ENCODE measurements at places on chromosomes 11 and 22. TPM values are rescaled to one million over a fixed set of nuclear protein-coding genes. Genes with fewer than 3 reads are reported as not detected.

Gene CASP12
- total RNA-seq = not detected

DNA sequence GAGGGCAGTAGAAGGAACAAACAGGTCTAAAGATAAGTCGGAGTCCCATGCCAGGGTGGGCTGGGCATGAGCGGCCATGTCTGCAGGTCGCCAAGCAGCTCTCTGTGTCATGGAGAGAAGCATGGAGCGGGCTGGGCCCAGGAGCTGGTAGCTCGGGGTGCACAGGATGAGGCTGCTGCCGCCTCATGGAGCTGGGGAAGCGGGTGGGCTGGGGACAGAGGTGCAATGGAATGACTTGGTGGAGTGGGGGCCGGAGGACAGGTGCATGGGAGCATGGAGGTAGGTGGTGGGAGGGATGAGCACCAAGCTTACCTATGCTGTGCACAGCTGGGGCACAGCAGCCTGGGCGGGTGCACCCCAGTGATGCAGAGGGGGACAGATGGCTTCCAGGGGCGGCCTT lies 3.6 kb downstream of the NRXN2 start:
- no peak for DNase-seq

- DNase-seq = no peak
Measured at GRCh38 chr11:33942954-33943353, 51.1 kb upstream of the LMO2 start.

DNA sequence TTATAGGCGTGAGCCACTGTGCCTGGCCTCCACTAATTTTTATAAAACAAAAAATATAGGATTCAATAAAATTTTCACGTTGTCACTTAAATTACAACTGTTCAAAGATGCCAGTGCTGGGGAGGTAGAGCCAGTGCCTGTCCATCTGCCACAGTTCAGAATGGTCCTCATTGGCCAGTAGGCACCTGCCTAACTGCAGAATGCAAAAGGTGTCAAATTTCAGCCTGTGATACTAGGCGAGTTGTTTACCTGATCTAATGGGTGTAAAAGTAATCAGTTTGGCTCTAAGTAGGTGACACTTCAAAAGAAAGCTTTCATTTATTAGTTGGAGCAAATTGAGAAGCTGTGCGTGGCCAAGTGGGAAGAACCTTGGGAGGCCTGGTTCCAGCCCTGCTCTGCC lies 2.4 kb downstream of the SMARCB1 start:
- DNase-seq = no peak

DNA sequence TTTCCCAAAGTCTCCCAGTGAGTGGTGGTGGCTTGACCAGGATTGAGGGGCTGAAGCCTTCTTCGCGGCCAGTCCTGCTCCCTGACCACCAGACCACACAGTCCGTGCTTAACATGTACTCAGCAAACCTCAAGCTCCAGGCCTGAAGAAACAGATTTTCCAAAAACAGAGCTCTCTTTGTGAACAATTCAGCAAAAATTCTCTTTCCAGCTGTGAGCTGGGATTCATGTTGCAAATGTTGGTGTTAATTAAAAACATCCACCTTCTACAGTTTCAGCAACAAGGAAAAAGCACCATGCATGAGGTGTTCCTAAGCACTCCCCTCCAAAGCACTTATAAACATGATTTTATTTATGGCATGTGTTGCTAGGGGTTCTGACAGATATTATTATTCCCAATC lies 129.5 kb downstream of the ETS1 start:
- no peak for DNase-seq

DNA sequence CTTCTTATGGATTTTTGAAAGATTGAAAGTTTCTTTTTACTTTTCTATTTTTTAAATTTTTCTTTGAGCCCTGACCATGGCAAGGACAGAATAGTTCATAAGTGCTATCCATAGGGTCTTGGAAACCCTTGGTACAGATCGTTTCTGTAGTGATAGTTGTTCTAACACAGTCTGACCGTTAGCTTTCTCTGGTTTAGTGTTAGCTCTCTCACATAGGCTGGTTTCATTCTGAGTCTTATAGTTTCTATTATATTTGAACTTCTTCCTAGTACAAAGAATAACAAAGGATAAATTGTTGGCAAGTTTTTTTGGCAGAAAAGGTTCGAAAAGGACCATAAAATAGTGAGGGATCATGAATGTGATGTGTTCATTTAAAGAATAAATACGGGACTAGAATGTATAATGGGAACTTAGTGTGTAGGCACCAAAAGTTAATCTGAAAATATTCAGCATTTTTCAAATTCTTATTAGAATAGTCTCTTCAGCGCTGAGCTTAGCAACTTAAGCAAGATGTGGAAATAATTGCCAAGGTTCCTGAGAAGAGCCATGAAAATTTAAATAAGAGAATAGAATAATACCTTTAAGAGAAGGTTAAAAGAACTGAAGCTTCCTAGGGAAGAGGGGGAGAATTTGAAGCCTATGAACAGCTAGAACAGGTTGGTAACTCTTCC lies 24.1 kb downstream of the FDX1 start:
- no peak for DNase-seq
